Stimulated activated CD8-positive, alpha-beta memory T cell treated with anti-CD3 and anti-CD28 coated beads, Interleukin-15, amount 100 ng/mL, for 4 hours (primary cell): ENCODE measurements at places on chromosomes 3 and 15.

DNA sequence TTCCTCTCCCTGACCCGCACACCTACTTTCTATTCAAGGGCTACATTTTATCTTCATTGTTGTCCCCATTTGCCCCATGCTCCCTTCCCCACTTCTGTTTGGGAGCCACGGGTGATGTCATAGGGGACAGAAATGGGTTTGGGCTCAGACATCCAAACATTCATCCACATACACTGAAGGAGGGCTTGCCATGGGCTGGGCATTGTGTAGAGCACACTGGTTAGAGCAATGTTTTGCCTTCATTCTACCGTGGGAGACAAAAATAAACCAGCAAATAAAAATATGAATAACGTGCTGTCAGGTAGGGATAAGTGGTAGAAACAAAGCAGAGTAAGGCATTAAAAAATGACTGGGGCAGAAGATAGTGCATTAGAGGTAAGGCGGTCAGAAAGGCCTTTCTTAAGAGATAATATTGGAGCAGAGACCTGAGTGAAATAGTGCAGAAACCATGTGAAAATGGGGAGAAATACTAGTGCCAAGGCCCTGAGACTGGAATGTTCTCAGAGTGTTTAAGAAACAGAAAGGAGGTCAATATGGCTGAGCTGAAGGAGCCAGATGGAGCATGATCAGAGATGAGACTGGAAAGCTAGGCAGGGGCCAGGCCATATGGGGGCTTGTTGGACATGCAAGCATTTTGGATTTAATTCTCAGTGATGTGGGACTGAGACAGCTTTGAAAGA, 40.9 kb upstream of the CLSTN2 start:
- DNase-seq: no peak

DNA sequence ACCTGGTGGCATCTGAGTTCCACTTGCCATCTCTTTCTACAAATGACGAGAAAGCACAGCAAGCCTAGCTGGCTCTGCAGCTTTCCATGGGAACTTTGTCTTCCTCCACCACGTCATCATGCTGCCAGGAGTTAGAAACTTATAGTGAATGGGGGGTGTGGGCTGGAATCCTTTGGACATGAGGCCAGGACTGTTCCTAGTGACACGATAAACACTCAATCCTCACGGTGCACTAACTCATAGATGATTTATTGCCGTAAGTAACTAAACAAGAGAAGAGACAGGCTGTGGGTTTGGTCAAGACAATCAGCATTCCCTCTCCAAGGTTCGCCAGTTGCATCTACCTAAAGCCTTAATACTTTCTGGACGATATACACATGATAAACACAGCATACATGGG, 50.6 kb downstream of the OXNAD1 start:
- no peak for DNase-seq

DNA sequence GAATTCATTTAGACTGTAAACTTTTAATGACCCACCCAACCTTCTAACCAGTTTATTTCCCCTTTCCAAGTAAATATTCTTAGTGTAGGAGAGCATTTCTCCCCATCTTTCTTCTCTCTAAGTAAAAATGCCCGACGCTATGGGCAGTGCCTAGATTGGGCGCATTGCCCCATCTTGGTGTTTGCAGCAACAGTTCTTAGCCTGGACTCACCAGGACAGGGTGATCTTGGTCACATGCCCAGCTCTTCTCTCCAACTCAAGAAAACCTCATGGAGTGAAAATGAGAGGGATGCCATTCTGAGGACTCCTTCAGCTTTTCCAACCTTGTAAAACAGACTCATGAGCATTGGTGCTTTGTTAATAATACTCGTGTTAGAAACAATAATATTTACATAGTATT, 76.7 kb downstream of the GHSR start:
- DNase-seq: no peak

- DNase-seq: no peak
Observed at GRCh38 chr3:64647825-64648224, 40.0 kb downstream of the ADAMTS9 start.

GRCh38 chr15:23384371-23384770, 29.8 kb downstream of the GOLGA8S start:
- no peak for DNase-seq

DNA sequence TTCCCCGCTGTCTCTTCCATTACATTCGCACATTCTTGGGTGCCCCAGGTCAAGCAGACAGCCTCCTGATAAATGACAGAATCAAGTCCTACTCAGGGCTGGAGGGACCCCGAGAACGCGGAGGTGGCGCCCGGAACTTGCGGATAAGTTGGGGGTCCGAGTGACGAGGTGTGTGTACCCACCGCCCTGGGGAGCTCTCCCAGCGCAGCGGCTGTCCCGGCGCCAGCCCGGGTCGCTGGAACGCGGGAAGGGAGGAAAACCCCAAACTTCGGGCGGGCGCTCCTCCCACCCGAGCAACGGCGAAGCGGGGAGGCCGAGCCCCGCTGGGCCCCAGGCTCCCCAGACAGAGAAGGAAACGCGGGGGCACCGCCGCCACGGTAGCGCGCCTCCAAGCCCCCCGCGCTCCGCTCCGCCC, 550 bp downstream of the CLN6 start:
- DNase-seq: no peak

GRCh38 chr15:94056314-94056713, 175.0 kb upstream of the MCTP2 start:
- DNase-seq: no peak
